GM04503 (cell line): ENCODE measurements at places on chromosomes 2 and 18.

DNA sequence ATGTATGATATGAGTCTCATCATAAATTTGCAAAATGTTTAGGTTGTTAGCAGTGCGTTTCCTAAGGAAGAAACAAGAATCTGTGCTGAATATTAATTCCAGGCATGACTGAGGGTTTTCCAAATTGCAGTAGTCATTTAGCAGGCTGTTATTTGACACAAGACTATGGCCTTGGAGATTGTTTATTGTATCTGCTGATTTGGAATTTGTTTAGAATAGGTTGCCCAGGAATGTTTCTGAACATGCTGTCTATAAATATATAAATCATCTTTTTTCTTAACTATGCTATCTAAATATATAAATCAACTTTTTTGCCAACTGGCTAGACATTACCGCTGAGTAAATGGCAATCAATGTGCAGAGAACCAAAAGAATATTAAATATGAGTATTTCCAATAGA lies 90.9 kb downstream of the DOK6 start:
- no peak for DNase-seq

DNA sequence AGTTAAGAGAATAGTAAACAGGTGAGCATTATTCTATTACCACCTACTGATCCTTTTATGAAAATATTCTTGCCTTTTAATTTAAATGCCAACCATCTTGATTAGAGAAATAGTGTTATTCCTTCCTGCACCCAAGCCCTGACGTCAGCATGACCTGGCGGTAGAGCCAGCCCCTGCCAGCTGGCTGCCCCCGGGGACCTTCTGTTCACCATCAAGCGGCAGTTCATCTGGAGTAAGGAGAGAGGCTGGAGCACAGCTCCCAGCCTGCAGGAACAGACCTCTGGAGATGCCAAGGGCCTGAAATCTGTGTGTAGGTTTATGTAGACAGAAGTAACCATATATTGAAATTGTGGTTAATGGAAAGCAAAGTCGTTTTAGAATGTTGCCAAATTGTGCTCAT lies 171.8 kb downstream of the GBX2 start:
- DNase-seq = no peak

- no peak for DNase-seq
These were observed 49.9 kb downstream of the TMEM18 start for GRCh38 chr2:627340-627709.

- no peak for DNase-seq
These were observed 16.7 kb downstream of the CAPN10 start for GRCh38 chr2:240603081-240603835.

DNA sequence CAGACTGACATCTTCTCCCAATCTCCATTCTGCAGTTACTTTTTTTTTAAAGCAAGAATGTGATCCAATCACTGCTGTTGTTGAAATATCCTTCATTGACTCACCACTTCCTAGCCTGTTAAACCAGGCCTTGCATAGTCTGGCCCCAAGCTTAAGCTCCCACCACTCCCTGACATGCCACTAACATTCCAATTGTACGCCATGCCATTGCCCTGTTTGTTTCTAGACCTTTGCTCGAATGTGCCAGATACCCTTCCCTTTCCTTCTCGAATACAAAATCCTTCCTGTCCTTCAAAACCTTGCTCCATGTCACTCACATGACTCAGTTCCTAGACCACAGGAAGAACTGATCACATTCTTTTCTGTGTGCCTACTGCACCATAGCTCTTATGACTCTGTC lies 224.2 kb downstream of the CYRIA start:
- DNase-seq = no peak

DNA sequence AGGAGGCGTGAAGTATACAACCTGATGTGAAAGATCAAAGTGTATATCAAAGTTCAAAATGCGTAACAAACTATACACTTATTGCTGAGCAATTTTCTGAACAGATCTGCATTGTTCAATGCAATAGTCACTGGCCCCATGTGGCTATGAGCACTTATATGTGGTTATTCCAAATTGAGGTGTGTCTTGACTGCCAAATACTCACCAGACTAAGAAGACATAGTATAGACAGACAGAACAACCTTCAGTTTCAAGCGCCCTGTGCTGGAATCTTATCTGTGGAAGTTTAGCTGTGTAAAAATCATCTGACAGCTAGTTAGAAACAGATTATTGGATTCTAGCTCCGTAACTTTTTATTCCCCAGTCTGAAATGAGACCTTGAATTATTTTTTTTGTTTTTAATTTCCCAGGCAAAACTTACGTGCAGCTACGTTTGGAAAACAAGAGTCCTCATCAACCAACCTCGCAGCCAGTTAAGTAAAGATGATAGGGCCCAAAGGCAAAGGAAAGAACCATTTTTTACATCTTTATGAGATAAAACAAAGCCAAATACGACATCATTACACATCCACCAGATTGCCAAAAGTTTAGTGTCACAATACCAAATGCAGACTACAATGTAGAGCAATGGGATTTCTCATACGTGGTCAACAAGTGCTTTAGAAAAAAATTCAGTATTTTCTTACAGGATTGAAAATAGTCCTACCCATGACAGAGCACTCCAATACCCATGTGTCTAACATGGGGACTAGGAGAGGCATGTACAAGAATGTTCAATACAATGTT lies 37.2 kb downstream of the MBOAT2 start:
- DNase-seq = no peak

GRCh38 chr18:3886575-3887322 lies 436.8 kb downstream of the TGIF1 start:
- DNase-seq = no peak
